SK-N-SH treated with all-trans-retinoic acid at 6 μM for 48 hours (cell line): ENCODE measurements at places on chromosomes 5 and 9.

DNA sequence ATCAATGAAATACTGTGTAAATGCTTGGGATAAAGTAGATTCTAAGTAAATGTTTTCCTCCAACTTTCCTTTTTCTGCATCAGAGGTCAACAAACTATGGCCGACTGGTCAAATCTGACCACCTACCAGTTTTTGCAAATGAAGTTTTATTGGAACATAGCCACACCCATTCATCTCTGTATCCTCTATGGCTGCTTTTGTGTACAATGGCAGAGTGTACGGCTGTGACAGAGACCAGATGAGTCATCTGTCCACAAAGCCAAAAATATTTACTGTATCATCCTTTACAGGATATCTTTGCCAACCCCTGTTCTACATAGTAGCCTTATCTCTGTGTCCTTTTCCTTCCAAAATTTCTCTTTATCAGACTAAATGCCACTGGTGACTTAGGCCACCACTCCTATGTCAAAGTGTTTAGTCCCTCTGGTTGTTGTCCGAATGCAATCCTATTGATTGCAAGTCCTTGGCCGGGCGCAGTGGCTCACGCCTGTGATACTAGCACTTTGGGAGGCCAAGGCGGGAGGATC is 218.4 kb upstream of the KLF4 start:
- ATAC-seq = peak; percentile 50

DNA sequence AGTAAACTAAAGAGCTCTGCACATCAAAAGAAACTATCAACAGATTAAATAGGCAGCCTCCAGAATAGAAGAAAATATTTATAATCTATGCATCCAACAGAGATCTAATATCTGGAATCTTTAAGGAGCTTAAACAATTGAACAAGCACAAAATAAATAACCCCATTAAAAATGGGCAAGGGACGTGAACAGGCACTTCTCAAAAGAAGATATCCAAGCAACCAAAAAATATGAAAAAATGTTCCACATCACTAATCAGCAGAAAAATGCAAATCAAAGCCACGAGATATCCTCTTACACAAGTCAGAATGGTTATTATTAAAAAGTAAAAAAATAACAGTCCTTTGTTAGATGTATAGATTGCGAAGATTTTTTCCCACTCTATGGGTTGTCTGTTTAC is 109.1 kb upstream of the TRPC7 start:
- ATAC-seq = no peak

DNA sequence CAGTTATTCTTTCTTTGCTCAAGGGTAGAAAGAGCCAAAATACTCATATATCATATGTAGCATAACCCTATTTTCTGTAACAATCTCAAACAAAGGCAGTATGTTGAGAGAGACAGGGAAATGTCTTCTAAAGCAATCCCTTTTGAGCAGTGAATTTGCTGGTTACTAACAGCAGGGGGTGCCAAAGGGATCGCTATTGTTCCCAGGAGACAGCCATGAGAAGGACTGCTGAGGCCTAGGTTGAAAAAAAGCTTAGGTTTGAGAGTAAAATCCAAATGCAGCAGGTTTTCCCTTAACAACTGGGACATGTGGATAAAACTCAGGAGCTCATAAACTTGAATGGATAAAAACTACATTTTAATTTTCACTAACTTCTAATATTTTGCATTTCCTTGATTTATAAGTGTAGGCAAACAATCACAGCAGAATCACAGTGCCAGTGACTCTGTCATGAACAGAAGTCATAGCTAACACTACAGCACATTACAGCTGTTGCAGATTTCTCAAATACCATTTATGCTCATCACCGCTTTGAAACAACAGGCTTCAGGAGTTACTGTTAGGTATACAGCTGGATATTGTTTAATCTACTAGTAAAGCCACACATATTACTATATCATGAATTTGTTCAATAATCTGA is 148.4 kb downstream of the MAPKAP1 start:
- ATAC-seq = peak; percentile 95

DNA sequence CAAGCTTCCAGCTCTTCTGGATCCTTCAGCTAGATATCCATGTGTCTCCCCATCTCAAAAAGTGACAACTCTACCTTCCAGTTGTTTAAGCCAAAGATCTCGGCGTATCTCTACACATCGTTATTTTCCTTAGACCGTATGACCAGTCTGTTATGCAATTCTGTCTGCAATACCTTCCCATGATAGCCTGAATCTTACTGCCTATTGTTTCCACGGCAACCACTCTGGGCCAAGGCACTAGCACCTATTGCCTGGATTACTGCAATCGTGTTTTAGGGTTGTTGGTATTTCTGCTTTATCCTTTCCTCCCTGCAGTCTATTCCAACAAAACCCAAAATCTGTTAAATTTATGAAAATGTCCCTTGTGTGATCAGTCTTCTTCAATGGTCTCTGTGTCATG is 448.4 kb downstream of the MTRR start:
- ATAC-seq = no peak

GRCh38 chr9:1619915-1620710 is 395.0 kb upstream of the SMARCA2 start:
- no peak for ATAC-seq

DNA sequence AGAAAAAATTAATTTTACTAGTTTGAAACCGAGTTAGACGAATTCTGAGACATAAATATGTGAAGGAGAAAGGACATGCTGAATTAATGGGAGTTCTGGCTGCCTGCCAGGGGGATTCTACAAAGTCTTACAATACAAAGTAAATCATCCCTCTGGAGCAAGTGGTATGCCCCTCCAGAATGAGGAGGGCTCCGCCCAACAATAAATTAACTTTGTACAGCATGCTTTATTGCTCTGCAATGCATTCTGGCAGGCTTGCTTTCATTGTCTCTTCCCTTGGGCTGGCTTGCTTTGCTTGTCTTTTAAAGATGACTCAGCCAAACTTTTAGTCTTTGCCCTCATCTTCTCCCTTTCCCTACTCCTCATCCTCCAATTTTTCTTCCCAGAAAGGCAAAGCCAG is 11.7 kb upstream of the PCDHB1 start:
- ATAC-seq = no peak

- no peak for ATAC-seq
These were observed 180.3 kb upstream of the GHR start for GRCh38 chr5:42242881-42243485.

DNA sequence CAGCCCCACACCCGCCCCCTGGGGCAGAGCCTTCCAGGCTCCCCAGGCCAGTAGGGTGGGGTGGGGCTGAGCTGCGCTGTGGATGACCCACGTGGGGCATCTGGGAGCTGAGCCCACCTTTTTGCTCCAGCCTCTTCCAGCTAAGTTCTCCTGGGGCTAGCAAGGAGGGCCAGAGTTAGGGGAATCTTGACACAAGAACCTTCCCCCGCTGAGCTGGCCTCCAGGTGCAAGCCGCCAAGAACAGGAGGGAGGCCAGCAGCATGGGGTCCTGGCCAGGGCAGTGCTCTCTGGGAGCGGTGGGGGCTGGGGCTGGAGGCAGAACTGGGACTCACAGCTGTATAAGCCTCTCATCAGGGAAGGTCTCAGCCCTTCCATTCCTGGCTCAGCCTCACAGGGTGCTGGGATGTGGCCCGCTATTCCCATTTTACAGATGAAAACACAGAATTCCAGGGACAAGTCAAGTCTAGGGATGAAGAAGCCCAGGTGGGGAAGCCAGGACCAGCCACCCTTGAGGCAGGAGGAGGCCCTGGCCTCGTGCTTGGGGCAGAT is 21.5 kb downstream of the SARDH start:
- no peak for ATAC-seq

- ATAC-seq = no peak
These were observed 4.0 kb downstream of the NADK2 start for GRCh38 chr5:36237751-36238150.

DNA sequence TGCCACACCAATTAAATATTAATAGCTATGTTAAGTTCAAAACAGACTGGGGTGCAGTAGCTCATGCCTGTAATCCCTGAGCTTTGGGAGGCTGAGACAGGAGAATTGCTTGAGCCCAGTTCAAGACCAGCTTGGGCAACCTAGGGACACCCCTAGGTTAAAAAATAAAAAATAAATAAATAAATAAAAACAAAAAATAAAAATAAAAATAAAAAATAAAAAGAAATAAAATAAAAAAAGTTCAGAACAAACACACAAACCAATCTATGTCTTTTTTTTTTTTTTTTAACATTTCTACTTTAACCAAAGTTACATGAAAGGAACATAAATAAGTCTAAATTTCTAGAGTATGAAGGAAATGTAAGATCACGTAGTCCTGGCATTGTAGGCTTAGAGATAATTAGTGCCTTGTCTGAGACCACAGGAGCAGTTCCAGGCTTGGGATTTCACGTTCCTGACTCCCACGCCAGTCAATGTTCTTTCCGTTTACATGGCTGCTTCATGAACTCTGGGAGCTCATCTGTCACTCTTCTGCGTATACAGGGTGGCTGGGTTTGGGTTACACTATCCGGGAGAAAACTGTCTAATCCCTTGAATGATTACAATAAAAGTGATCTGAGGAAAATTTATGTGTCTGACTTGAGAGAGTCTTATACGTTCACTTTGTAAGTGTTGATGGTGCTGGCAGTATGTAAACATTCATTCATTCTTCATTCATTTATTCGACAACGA is 85.2 kb downstream of the KIAA1958 start:
- ATAC-seq = no peak

DNA sequence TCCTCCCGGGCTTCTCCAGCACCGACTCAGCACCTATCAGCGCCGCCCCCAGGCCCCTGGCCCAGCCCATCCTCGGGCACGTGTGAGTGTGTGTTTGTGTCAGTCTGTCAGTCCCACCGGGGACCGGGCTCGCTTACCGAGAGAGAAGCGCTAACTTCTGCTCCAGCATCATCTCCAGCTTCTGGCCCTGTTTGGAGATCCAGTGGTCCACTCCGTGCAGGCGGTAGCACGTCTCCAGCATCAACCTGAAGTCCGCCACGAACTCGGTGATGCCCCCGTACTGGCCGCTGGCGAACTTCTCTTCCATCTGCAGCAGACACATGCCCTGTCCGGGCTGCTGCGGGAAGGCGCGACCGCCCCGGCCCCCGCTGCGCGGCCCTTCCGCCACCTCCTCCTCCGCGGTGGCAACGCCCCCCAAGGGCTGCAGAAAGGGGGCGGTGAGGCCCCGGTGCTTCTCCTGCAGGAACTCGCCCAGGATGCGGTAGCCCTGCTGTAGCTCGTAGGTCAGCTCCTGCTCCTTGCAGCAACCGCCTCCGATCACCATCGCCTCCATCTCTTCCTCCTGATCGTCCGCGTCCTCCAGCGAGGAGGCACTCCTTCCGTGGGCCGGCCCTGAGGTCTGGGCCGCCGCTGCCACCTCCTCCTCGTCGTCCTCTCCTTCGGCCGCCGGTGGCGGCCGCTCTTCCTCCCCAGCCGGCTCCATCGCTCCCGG is 8.2 kb downstream of the RANBP6 start:
- ATAC-seq = peak; percentile 94

DNA sequence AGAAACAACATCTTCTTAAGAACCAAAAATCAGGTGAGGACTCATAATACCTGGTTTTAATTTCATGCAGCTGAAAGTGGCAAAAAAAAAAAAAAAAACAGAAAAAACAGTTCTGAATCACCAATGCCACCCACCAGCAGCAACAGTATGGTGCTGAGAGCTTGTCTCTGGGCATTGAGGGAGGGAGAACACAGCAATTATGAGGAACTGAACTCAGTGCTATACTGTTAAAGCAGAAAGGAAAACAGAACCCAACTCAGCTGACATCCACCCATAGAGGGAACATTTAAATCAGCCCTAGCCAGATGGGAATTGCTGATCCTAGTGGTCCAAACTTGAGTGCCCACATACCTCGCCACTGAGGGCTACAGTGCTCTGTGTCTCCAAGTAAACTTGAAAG is 657.9 kb downstream of the ACTL7B start:
- no peak for ATAC-seq

- no peak for ATAC-seq
These were observed 1072.1 kb upstream of the WWC1 start for GRCh38 chr5:167219298-167219697.

DNA sequence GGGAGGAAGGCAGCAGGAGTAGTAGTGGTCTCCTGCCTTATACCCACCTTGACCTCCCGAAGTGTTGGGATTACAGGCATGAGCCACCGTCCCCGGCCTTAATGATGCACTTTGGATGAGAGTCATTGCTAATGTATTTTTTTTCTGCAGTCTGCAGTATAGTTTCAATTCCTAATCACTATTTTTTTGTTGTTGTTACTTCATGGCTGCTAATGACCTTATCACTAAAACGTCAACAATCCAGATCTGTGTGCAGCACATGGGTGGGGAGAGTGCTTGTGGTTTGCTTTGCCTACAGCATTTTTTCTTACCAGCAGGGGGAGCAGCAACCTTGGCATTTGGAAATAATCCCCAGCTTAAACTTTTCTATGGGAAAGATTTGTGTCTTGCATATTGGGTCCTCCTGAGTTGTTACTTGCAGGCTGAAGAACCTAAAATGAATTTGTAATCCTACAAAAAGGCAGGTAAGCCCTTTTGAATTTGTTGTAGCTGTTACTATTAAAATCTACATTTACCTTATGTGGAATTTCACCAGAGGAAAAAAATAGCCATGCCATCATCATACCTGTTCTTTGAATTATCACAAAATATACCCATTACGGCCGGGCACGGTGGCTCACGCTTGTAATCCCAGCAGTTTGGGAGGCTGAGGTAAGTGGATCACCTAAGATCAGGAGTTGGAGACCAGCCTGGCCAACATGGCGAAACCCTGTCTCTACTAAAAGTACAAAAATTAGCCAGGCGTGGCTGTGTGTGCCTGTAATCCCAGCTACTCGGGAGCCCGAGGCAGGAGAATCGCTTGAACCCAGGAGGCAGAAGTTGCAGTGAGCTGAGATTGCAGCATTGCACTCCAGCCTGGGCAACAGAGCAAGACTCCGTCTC is 6.3 kb upstream of the MED7 start:
- peak; percentile 97 for ATAC-seq

DNA sequence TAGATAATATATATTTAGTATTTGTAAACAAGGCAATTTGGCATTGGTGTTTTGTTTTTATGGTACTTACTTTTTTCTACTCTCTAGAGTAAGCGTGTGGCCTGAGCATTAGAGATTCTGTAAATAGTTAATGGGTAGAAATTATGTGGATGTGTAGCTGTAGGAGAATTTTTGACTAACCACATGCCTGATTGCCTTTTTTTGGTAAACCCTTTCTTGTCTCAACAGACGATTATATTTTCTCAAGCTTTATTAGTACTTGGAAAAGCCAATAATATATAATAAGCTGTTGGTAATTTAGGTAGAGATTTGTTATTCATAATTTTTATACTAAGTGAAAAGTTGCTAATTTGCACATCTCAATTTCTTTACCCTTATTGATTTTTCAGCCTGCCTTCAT is 76.8 kb downstream of the FCHO2 start:
- no peak for ATAC-seq

DNA sequence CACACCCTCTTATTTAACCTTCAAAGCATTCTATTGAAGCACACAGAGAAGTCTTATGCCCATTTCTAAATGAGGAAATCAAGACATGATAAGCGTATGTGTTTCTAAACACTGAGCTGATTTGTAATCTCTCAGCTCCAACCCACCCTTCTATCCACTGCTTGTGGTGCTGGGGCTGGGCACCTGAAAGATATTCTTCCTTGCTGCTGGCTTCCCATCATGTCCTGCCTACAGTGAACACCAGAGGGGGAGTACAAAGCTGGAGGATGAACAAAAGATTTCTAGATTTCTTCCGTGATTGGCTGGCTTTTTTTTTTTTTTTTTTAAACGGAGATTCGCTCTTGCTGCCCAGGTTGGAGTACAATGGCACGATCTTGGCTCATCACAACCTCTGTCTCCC is 14.4 kb downstream of the ACTL7A start:
- no peak for ATAC-seq
